ENCODE measurements at places on chromosomes 6 and 20.

- no peak overlapping the region for H3K27ac ChIP-seq
- H3K27me3 ChIP-seq = no peaks in the 10 kb centered on the region
- no peak overlapping the region for H3K4me3 ChIP-seq
- no peaks in the 10 kb centered on the region for H3K36me3 ChIP-seq
- no peaks in the 10 kb centered on the region for H3K4me1 ChIP-seq
Observed at GRCh38 chr6:134343066-134343465, 25.2 kb upstream of the SGK1 start.

DNA sequence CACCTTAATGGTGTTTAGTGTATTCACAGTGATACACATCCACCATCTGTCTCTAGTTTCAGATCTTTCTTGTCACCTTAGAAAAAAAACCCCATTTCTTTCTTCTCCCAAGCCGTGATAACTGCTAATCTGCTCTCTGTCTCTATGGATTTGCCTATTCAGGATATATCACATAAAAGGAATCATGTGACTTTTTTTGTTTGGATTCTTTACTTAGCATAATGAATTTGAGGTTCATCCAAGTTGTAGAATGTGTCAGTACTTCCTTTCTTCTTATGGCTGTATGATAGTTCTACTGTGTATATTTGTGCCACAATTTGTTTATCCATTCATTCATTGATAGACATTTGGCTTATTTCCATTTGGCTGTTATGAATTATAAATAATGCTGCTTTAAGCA lies 57.1 kb downstream of the ITCH start:
- DNase-seq = no peak
- peaks cover 53% of the 10 kb centered on the region for H3K36me3 ChIP-seq
- H3K27ac ChIP-seq = peak overlapping the region; percentile 6
- H3K4me3 ChIP-seq = no peak overlapping the region

DNA sequence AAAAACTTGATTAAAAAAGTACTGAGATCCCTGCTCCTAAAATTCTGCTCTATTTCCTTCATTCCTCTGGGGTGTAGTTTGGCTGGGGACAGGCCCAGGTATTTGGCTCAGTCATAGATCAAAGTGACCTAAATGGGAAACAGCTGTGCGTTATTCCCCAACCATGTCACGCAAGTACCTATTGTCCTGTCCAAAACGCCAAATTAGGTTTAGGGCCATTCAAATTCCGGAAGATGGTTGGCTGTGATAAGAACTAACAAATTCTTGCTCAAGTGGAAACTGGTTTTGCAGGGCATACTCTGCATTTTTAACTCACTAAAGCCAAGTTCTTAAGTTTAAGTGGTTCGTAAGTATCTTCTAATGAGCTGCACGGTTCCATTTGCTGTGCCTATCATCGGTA lies 147.6 kb upstream of the TMEM170B start:
- peaks cover 2% of the 10 kb centered on the region for H3K36me3 ChIP-seq
- peaks cover 20% of the 10 kb centered on the region for H3K4me1 ChIP-seq
- H3K27me3 ChIP-seq = no peaks in the 10 kb centered on the region

DNA sequence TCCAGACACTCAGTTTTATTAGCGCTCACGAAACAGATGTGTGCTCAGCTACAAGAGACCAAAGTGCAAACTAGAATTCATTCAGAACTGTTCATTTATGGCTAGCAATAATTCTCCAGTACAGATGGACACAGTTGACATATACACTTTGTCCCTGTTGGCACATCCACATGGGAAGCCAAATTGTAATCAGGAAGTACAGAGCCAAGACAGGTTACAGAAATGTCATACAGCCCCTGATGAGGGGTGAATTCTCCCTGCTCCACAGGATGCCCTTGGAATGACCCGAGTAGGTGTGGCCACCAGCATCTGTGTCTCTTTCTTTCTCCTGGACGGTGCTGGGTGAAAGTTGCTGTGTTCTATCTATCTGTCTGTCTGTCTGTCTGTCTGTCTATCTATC lies 7.6 kb downstream of the DHX35 start:
- no peaks in the 10 kb centered on the region for H3K4me1 ChIP-seq
- peaks cover 17% of the 10 kb centered on the region for H3K36me3 ChIP-seq
- H3K27me3 ChIP-seq = no peaks in the 10 kb centered on the region
- no peak overlapping the region for H3K27ac ChIP-seq
